ENCODE measurements at places on chromosomes 3 and 15.
A peak's percentile ranks its signal among the peaks of the same experiment; 100 is the strongest.

DNA sequence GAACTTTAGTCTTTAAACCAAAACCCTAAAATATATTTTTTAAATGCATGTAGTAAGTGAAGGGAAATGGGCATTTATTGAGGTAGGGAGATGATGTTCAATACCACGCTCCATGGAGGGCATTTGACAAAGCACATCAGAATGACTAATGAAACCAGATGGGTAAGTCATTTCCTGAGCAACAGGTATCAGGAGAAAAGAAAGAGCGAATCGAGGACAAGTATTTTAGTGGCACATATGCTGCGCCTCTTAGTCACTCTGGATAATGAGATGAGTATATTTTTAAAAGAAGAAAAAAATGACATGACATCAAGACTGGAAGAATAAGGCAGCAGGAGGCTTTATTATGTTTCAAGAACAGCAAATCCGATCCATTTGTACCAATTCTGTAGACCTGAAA, 129.0 kb upstream of the ARHGEF3 start:
- no peak for DNase-seq

DNA sequence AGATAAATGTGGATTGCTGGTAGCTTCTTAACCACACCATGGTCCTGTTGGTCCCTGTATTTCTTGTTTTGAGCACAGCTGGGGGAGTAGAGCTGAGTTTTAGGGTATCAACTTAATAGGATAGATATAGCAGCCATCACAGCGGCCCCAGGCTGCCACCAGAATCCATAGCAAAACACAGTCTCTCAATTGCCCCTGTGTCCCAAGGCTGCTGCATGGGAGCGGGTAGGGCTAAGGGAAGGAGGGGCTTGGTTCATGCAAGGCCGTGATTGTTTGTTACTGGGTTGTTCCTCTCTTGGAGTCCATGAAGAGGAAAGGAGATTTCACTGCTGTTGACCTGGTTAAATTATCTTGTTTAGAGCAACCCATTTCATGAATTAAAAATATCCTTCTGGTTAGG, 22.1 kb downstream of the ARNT2 start:
- no peak for DNase-seq

DNA sequence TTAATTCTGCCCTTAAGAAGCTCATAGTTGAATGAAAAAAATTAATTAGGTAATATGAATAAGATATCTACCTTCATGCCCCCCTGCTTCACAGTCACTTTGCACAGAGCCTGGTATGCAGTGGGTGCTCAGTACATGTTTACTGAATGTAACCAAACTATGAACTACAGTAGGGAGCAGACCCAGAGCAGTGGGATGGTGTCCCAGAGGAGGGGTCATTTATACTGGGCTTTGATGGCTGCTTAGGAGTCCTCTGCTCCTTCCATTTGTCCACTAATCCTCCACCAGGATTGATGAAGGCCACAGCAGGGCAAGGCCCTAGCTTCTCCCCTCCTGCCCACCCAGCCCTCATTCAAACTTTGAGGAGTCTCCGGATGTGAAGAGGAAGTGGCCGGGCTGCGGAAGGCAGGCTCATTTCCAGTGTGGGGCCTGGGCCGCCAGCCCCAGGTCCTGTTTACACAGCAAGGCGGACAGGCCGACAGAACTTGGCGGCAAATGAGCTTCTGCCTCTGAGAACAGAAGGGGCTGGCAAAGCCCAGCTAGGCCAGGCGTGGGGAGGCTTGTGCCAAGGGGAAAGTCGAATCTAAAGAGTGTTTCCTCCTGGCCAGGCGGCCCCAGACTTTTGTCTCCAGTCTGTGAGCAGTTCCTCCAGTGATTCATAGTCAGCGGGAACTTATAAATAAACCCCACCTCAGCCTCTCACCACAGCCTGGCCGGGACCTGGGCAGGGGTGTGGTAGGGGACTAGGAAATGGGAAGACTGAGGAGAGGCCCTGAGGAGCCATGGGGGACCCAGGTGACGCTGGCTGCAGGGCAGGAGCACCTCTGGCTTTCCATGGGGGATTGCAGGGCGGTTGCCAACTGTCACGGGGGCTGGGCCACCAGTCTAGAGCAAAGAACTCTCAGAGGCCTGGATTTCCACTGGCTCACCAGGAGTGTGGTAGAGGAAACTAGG, 51.6 kb upstream of the LCTL start:
- DNase-seq: no peak

- no peak for DNase-seq
Observed at GRCh38 chr3:55828712-55829111, 341.6 kb upstream of the WNT5A start.

- DNase-seq: no peak
Observed at GRCh38 chr15:30922480-30923311, 19.0 kb downstream of the FAN1 start.

GRCh38 chr15:70023769-70024491, 73.8 kb downstream of the TLE3 start:
- no peak for DNase-seq

DNA sequence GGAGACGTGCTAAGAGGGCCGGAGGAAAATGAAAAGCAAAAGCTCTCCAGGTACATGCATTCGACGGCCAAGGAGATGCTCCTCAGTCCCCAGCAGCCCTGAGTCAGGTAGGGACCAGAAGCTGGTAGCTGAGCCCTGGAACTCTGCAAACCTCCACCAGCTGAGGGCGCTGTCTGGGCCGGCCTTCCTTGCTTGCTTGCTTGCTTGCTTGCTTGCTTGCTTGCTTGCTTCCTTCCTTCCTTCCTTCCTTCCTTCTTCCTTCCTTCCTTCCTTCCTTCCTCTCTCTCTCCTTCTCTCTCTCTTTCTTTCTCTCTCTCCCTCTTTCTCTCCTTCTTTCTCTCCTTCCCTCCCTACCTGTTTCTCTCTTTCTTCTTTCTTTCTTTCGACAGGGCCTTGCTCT, 94.6 kb upstream of the RASGRF1 start:
- no peak for DNase-seq

- DNase-seq: no peak
Observed at GRCh38 chr3:165523801-165524200, 313.4 kb downstream of the BCHE start.

- DNase-seq: no peak
Observed at GRCh38 chr3:178036451-178037144, 499.6 kb upstream of the KCNMB2 start.

DNA sequence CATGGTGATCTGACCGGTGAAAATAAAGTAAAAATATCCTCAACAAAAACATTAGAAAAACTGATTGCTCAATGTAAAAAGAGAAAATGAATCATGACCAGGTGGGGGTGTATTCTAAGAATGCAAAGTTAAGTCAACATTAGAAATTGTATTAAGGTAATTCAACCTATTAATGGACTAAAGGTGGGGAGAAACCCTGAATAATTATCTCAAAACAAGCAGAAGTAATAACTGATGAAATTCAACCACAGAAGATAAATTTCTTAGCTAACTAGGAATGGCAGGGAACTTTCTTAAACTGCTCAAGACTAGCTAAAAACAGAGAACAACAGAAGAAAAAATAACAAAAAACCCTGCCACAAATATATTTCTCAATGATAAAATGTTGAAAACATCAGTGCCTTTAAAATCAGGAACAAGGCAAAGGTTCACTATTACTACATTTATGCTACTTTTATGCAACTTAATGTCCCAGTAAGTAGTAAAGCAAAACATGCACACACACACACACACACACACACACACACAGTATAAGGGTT, 204.4 kb upstream of the THBS1 start:
- no peak for DNase-seq

DNA sequence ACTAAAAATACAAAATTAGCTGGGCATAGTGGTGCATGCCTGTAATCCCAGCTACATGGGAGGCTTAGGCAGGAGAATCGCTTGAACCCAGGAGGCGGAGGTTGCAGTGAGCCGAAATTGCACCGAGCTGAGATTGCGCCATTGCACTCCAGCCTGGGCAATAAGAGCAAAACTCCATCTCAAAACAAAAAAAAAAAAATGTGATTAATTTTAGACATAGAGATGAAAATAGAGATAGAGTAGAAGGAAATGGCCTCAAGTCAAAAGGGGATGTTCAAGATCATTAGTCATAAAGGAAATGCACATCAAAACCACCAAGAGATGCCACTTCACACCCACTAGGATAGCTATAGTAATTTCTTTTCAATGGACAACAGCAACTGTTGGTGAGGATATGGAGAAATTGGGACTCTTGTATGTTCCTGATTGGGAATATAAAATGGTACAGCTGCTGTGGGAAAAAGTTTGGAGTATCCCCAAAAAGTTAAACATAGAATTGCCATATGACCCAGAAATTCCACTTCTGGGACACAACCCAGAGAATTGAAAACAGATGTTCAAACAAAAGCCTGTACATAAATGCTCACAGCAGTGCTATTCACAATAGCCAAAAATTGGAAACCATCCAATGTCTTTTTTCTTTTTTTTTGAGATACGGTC, 55.4 kb downstream of the ABHD2 start:
- no peak for DNase-seq

- DNase-seq: no peak
Observed at GRCh38 chr15:80442728-80443403, 38.7 kb downstream of the ARNT2 start.

DNA sequence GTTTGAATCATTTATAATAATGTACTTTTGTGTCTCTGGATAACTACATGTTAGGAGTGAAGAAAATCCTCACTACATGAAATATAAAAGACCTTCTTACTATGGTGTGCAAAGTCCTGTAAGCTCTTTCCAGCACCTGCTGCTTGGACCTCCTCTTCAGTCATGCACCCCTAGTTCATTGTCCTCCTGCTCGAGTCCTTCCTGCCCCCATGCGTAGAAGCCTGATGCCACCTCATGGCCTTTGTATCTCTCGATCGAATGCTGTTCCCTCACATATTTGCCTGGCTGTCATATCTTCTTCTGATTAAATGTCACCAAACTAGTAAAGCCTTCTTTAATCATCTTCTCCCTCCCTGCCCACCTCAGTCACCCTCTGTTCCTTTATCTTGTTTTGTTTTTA, 49.9 kb upstream of the SUCLG2 start:
- DNase-seq: no peak

DNA sequence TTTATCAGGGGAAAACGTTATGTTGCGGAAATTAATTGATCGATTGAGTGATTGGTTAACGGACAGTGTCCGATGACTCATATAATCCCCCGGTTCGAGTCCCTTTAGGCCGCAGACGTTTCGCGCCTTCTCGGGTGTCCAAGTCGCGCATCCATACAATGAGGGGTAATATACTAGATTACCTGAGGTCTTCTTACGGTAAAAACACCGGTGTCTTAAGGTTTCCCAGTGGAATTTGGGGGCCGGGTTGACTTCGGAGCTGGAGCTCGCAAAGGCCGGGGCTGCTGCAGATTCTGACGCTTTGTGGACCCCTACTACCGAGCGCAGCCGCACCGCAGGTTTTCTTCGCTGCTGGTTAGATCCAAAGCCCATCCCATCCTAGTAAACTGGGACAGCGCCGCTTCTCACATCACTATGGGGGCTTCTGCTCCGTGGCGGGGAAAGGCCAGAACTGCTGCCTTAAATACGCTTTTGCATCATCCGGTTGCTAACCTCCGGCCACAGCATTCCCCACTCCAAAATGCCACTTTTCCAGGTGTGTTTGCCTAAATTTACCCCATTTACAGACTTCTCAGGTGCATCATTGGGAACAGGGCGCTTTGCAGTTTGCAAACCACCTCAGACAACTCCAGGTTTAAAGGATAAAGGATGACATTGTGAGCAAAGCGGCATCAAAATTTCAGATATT, 858 bp upstream of the SACM1L start:
- DNase-seq: peak; percentile 52

- DNase-seq: no peak
Observed at GRCh38 chr3:32082721-32083120, 23.7 kb upstream of the GPD1L start.

DNA sequence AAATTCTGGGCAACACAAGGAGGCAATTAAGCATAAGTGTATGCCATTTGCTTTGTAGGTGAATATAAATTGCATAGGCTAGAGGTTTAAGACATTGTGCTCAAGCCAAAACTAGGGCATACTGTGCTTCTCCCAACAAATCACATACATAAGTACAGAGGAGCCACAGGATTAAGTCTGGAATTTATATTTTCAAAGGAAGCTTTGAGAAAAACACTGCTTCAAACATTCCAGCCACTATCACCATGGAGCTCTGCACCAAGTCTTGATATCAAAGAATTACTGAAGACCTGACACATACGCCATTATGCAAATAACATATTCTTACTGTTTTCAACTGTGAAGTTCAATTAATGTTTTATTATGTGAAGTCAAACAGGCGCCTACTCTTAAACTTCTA, 119.4 kb upstream of the NPHP3 start:
- DNase-seq: no peak

GRCh38 chr3:86771741-86772512, 219.0 kb downstream of the VGLL3 start:
- DNase-seq: no peak

GRCh38 chr15:81049835-81050234, 49.1 kb downstream of the TLNRD1 start:
- no peak for DNase-seq

Measured in activated T-cell treated with anti-CD3 and anti-CD28 coated beads, Interleukin-2, amount 50 U/mL, for 1 hour (primary cell).